ENCODE measurements at places on chromosomes 1 and 21.

DNA sequence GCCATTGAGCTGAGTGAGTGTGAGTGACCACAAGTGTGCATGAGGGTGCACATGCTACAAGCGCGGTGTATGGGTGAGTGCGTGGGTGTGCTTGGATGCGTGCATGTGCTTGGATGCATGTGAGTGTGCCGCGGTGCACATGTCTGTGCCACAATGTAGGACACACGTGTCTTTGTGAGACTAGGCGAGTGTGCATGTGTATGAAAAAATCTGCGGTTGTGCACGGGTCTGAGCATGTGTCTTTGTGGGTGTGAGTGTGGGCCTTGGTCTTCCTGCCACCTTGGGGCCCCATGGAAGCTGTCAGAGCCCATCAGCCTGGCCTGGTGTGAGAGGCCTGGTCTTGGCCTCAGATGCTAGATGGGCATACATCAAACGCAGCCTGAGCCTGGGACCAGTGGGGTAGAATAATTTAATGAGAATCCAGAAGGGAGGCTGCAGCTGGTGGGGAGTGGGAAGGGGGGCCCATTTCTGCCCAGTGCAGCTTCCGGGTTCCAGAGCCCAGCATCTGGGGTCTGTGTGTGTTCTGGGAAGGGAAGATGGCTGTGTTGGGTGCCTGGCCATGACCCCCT is 103.9 kb upstream of the SLC2A1 start:
- no peak for DNase-seq

- DNase-seq = no peak
Measured at GRCh38 chr1:10178597-10179405, 31.6 kb upstream of the KIF1B start.

DNA sequence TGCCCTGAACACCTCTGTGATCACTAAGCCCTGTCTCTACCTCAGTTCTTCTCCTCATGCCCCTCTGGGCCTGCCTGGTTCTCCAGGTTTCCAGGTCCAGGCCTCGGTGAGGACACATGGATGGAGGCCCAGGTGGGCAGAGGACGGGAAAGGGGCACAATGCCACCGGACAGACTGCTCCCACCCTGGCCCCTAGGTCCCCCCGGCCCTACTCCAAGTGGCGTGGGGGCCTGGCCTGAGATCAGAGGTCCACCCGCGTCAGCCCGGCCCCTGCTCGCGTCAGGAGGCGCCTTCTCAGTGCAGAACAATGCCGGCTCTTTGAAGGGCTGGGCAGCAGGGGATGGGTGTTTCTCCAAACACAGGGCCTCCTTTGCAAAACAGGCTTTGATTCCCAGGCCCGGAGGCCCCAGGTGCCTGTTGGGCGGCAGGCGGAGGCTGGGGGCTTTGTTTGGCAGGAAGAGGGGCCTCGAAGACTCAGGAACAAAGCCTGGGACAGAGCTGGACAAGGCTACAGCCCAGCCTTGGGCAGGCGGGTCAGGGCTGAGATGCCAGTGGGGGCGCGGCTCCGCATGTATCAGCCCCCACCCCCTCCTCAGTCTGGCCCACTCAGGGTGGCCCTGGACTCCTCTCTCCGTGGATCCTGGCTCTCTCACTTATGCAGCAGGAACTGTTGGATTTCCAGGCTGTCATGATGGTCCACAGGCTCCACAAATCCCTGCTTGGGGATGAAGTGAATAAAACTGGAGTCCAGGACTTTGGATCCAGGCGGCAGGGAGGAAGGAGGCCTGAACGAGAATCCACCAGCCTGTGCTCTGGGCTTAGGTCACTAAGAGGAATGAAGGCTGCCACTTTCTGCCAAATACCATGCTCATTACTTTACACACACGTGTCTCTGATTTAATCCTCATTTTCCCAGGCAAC is 77.4 kb upstream of the SLC2A1 start:
- no peak for DNase-seq

DNA sequence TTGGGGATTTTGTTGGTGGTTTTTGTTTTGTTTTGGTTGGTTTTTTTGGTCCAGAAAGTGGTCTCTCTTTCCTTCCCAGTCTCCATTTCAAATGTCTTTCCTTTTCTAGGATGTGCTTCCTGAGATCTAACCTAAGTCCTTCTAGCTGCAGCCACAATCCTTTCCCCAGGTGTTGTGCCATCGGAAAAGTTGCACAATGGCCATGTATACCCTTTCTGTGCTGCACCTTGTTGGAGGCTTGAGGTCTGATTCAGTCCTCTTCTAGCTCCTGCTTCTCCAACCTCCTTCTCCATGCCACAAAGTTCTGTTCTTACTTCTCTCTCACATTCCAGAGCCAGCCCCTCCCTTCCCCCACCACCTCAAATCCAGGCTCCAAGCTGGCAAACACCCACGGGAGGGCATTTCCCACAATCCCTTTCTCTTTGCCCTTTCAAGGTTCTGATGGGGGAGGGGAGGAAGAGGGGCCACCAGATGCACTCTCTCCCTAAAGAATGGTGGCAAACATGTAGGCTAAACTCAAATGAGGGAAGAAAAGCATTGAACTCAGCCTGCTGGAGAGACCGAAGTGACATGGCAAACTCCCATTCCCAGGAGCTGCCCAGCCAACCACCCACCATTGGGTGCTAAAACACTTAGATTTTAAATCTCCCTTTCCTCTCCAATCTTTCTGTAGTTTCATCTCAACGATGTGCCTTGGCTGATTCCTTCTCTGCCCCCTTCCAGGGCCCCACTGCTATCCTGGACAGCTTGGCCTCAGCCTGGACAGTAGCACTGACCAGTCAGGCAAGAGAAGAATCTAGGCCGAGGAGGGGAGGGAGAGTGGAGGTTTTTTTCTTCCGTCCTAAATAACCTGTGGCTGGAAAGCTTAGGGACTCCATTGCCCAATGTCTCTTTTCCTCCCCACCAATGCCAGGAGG is 2.9 kb downstream of the KCNJ10 start:
- no peak for DNase-seq

DNA sequence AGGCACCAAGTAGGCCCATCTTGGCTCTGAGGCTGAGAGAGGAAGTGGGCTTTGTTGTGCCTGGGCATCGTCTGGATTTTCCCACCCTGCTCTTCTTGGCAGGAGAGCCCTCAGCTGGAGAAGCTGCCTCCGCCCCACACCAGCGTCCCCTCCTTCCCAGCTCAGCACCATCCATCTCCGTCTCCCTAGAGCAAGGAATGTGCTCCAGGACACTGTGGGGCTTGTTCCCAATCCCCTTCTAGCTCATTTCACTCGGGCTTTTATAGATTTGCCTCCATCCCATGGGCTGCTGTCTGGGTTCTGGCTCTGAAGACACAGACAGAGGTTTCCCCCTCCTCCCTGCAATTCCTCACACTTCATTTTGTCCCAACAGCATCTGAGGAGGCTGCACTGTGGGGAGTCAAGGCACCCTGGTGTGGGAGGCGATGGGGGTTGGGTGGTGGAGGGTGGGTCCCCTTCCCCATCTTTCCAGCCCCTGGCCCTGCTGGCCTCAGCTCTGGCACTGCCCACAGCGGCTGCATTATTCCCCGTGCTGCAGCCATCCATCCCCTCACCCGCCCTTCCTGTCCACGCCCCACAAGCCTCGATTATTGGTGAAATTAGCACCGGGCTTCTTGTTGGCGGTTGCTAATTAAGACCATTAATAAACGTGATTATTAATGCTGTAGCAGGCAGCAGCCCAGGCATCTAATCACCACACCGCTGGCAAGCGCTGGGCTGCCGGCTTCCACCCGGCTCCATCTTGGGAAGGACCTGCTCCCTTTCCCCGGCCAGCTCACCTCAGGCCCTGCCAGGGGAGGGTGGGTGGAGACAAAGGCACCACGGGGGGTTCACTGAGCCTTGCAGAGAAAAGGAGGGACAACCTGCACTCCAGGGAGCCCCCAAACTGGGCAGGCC is 21.7 kb downstream of the RHBG start:
- no peak for DNase-seq

- no peak for DNase-seq
Measured at GRCh38 chr21:45800339-45801080, 157.0 kb downstream of the PCBP3 start.

DNA sequence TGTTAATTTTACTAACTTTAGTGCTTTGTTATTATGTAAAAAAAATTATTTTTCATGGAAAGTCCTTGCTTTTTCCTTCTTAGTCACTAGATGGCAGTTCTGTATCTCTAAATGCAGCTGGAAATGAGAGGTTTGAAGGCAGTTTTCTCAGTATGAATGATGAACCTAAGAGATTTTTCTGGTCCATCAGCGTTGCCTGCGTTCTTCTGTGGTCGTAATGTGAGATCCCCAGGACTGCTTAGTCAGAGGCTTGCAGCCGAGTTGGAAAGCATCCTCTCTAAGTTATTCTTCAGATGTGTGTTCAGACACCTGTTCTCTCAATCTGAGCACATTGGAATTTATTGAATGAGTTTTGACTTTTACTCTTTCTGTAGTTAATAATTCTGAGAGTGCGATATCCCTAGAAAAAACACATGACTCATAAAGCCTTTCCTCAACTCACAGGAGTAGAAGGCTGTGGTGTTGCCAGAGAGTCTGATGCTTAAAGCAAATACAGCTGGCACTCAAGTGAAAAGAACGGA is 99.3 kb downstream of the FMN2 start:
- no peak for DNase-seq

- DNase-seq = no peak
Measured at GRCh38 chr1:23408797-23409290, 15.7 kb downstream of the TCEA3 start.

DNA sequence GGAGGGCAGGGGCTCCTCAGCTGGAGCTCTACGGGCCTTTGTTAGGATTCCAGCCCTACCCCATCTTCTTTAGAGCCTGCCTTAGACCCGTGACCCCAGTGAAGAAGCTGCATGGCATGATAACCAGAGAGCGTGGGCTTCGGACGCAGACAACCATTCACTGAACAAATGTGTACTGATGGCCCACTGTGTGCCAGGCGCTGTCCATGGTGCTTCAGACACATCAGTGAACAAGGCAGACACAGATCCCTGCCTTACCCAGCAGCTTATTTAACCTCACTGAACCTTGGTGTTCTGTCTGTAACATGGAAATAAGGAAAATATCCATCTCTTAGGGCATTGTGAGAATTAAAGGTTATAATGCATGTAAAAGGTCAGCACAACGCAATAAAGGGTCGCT is 9.5 kb downstream of the CHIT1 start:
- no peak for DNase-seq

DNA sequence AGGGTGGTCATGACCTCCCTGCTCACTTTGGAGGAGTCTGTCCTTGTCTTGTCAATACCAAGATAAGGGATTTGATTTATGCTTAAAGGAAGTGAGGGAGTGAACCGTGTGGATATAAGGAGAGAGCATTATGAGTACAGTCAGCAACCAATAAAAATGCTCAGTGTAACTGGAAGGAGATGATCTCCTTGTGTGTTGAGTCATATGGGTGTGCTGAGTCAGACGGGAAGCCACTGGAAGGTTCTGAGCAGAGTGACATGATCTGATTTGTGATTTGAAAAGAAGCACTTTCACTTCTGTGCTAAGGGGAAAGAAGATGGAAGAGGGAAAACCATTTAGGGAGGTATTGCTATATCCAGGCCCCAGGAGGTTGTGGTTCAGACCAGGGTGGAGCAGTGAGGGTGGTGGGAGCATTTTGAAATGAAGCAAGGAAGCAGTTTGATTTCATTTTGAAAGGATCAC is 2.5 kb upstream of the BCL10 start:
- DNase-seq = peak; percentile 5

GRCh38 chr1:230215031-230215430 is 148.0 kb downstream of the GALNT2 start:
- no peak for DNase-seq

DNA sequence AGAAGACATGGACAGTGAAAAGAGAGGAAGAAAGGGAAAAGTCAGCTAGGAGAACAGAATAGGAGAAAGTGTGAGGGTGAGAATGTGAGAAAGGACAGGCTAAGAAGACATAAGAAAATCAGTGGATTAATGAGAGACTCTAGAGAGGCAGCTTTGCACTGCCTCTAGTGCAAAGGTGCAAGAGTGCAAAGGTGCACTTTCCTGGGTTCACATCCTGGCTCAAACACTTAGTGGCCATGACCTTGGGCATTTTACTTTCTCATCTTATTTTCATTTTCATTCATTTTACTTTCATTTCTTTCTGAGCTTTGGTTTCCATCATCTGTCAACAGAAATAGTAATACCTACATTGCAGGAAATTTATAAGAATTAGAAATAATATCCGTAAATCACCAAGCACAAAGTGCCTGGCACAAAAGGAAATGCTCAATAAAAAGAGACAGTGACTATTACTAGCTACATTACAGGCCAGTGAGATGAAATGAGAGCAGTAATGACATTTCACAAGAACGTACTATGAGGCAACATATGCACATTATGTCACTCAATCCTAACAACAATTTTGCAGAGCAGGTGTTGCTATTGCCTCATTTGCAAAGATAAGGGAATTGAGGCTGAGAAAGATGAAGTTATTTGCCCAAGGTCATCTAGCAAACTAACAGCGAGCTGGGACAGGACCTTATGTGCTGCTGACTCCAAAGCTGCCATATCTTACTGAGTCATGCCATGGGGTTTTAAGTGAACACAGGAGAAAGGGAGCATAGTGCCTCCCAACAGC is 107.0 kb upstream of the TLR5 start:
- peak; percentile 65 for DNase-seq

- DNase-seq = no peak
Measured at GRCh38 chr1:192010406-192010805, 147.9 kb upstream of the RGS18 start.

GRCh38 chr1:153399401-153400055 is 8.7 kb upstream of the S100A8 start:
- no peak for DNase-seq

GRCh38 chr1:27884006-27884954 is 11.9 kb downstream of the THEMIS2 start:
- DNase-seq = no peak

DNA sequence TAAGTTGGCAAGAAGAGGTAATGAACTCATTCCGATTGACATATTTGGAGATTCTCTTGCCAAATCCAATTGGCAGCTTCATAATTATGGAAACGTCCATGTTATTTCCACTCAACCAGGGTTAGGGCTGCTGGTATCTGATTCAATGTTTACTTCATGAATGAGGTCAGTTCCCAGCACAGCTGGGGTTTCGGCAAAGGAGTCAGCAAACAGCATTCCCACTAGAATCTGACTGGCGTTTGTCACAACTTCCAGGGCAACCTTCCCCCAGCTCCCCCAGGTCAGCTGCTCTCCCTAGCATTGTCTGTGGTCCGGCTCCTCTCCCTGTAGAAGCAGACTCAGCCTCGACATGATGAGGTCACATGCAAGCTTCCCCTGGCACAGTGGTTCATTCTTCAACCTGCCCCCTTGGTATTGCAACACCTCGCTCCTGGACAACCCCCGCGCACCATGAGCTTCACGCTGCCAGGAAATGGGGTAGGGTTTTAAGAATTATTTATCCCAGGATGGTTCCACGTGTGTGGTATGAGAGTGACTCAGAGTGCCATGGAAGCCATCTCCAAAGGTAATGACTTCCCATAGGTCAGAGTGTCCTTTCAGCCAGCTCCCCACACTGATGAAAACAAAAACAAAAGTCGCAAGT is 100.7 kb upstream of the SLC25A33 start:
- DNase-seq = peak; percentile 65

Measured in HL-60 (cell line).